ENCODE measurements at places on chromosomes 16 and 17. TPM values are rescaled to one million over a fixed set of nuclear protein-coding genes. Genes with fewer than 3 reads are reported as not detected.

CFAP97D1 gene
- not detected for total RNA-seq

EVI2A gene
- 1.5 TPM for total RNA-seq

- no peak for DNase-seq
These were observed 10.2 kb upstream of the EIF1 start for GRCh38 chr17:41678411-41678906.

DNA sequence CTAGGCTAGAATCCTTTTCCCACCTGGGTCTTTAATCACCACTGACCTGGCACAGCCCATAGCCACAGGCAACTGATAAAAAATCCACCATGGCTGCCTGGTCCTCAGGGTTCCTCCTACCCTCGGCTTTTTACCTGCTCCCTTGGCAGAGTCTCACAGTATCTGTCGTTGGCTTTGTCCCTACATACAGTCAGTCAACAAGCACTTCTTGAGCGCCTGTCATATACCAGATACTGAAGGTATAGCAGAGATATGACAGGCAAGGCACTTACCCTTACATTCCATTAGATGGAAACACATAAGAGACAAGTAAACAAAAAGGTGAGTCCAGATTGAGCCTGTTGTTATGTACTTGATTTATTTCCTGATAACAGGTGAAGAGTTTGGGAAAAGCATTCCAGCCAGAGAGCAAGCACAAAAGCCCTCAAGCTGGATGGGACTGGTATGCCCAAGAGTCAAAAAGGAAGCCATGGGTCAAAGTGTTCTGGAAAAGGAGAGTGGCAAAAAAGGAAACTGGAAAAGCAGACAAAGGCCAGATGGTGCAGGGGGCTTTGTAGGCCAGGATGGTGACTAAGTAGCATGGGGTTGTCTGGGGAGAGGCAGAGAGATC lies 247.0 kb downstream of the CHD9NB start:
- DNase-seq = no peak

All from right lobe of liver (tissue), 6 donors.